ENCODE measurements at places on chromosomes 7 and 10.

DNA sequence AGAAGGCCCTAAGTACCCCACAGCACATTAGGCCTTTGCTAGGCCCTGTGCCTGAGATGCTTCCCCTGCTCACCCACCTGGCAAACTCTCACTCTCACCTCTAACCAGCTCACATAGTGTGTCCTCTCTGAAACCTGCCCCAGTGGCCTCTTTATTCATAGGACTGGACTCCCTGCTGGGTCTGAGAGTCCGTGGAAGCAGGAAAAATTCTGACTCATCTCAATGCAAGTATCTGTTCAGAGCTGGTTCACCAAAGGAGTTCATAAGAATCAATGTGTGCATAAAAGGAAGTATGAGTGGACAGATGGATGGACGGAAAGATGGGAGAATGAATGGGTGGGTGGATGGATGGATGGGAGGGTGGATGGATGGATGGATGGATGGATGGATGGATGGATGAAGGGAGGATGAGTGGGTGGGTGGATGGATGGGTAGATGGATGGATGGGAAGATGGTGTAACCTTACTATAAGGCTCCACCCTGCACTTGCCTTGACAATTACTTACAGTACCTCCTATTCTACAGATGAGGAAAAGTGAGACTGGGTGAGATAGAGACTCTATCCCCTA lies 111.2 kb upstream of the ZMIZ1 start:
- DNase-seq, result no peak

DNA sequence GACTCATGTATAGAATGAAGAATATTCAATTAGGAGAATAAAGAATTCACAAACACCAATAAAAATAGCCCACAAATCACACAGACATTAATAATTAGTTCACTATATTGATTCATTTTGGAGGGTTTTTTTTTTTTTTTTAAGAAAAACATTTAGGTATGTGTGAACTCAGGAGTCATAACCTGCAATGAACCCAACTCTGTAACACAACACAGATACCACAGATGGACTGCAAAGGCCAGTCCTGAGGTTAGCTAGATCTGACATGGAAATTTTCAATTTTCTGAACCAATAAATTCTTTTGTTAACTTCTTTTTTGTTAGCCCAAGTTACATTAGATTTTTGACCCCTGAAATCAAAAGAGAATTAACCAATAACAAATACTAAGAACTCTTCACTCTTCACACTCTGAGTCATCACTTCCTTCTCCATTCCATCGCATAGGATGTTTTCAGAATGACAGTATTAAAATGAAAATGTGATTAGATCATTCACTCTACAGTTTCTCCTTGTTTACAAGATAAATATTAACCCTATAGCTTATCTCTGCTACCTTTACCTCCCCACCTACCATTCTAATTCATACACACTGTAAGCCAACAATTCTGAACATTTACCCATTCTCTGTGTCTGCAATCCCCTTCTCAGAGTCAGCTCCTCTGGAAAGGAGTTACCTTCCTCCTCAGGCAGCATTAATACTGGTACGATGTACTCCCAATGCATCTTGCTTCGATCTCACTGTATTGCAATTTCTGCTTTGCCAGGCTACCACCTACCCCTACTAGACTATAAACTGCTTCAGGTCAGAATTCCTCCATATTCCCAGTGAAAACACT lies 141.5 kb downstream of the LRRN3 start:
- DNase-seq, result no peak

DNA sequence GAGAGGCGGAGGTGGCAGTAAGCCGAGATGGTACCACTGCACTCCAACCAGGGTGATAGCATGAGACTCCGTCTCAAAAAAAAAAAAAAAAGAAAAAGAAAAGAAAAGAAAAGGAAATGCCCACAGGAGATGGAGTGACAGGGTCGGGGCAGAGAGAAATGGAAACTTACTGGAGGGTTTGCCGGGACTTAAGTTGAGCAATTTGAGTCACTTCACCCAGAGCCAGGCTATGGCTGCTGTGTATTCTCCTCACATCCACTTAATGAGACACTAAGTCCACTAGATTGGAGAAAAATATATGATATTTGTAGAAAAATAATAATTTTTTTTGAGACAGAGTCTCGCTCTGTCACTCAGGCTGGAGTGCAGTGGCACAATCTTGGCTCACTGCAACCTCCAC lies 4.6 kb upstream of the PFKFB3 start:
- no peak for DNase-seq

DNA sequence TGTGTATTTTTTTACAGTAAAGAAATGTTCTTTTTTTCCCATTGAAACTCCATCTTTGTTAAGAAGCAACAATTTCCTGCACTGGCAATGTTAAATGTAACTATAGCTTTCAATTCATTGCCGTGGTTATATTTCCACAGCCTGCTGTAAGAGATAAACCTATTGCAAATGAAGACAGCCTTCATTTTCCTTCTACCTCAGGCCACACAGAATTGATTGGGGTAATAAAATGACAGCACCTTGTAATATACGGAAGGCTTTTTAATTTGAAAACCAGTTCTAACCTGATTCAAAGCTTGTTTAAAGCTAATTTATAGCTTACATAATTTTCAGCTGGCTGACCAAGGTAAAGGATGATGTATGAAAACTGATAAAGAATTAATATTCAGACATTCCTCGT lies 161.9 kb downstream of the PHF14 start:
- no peak for DNase-seq

GRCh38 chr7:142470544-142470830 lies 212.6 kb upstream of the PRSS58 start:
- no peak for DNase-seq

- no peak for DNase-seq
These were observed 216.8 kb upstream of the CCDC6 start for GRCh38 chr10:60123172-60123571.

DNA sequence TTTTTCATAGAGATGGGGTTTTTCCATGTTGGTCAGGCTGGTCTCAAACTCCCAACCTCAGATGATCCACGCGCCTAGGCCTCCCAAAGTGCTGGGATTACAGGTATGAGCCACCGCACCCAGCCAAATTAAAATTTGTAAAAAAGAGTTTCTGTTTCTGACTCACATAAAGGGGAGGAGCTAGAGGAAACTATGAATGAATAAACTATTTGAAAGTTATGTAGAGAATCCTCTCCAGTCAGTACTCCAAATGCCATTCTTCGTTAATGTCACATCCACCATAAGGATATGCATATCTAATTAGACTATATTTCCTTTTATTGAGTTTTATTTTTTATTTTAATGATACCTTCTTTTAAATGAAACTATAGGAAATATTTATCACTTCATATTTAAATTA lies 52.6 kb downstream of the MBL2 start:
- DNase-seq, result no peak

Data from activated CD4-positive, CD25-positive, alpha-beta regulatory T cell treated with anti-CD3 and anti-CD28 coated beads, Interleukin-2, amount 50 U/mL, for 72 hours (primary cell).